Naive thymus-derived CD8-positive, alpha-beta T cell (primary cell): ENCODE measurements at places on chromosomes 5 and 9. TPM values are rescaled to one million over a fixed set of nuclear protein-coding genes. Genes with fewer than 3 reads are reported as not detected.

The MYOZ3 gene
- polyA plus RNA-seq, result not detected

The PCDHB14 gene
- polyA plus RNA-seq, result not detected

The WHRN gene
- polyA plus RNA-seq, result 0.43 TPM

The QRFP gene
- not detected for polyA plus RNA-seq

The IL5 gene
- polyA plus RNA-seq, result not detected
